ENCODE measurements at places on chromosomes 2 and 18.

- no peak for DNase-seq
Measured at GRCh38 chr2:64838817-64839216, 150.4 kb upstream of the SLC1A4 start.

GRCh38 chr2:159905926-159906714 lies 108.1 kb upstream of the CD302 start:
- DNase-seq = no peak

DNA sequence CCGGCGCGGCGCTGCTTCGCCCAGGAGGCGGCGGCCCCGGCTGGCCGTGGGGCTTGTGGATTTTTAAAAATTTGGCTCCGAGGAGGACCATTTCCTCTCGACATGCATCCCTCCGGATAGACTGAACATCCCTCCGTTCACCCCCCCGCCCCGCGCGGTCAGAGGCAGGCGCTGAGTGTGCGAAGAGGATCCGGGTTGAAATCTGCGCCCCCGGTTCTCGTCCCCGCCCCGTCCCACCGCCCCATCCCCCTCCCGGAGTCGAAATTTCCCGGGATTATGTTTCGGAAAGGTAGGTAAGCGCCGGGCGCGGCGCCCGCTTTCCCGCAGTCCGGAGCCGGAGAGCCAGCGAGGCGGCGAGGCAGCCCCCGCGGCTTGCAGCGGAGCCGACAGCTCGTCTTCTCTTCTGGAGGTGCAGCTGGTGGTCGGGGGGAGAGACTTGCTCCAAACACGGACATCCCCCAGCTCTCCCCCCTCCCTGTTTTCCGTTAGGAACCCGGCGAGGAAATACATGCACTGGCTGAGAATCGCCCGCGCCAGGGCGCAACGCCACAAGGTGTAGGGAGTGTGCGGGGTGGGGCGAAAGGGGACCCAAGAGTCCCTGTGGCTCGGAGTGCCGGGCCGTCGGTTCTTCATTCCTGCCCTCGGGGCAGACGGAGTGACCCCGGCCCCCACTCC lies at the start of gene PRKCE:
PRKCE (plus strand) TSS at position 261 of the 675 bp plus-strand sequence.
- peak; percentile 59 for DNase-seq

DNA sequence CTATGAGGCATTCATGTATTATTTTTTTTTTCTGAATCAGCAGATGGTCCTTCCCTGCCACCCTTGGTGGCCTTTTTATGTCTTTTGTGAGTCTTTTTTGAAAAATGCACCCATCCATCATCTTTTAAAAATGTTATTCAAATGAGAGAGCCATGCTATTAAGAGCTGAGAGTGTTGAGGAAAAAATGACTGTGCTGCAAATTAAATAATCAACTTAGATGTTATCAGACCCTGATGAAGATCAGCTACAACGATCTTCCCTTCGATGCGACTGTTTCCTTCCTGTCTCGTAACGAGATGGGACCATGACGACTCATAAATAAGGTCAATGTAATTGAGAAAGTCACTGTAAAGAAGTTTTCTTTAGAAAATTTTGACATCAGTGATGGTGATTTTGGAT lies 44.4 kb downstream of the TRIB2 start:
- no peak for DNase-seq

DNA sequence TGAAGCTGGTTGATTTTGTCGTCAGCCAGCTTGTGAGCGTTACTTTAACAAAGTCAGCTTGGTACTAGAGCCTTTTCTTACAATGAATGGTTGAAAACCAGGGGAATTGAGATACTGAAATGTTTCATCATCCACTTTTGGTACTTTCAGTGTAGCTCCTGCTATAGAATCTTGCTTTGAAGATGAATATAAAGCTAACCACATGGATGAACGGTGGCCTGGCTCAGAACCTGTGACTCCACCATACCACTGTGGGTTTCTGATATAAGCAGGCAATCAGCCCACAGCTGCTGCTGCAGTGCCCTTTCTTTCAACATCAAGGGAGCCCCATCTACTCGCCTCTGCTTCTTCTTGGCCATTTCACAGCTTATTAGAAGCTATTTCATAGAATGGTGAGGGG lies 53.2 kb upstream of the GPR45 start:
- no peak for DNase-seq

DNA sequence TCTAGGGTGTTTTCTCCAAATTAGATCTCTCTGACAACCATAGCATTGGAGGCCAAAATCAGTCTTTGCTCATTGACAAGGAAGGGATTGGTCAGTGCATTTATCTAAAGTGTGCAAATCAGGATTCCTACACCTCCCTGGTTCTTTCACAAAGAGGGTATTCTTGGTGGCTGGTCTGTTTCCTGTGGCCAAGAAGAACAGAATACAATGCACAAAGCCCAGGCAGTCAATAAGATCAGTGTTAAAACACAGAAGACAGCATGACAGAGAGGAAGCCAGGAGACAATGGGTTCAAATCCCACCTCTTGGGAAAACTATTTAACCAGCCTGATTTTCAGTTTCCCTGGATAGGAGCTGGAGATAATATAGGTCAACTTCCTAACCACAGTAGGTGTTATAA lies 46.1 kb upstream of the THOC1 start:
- DNase-seq = no peak

- DNase-seq = no peak
Measured at GRCh38 chr2:196248467-196249094, 77.2 kb upstream of the STK17B start.

DNA sequence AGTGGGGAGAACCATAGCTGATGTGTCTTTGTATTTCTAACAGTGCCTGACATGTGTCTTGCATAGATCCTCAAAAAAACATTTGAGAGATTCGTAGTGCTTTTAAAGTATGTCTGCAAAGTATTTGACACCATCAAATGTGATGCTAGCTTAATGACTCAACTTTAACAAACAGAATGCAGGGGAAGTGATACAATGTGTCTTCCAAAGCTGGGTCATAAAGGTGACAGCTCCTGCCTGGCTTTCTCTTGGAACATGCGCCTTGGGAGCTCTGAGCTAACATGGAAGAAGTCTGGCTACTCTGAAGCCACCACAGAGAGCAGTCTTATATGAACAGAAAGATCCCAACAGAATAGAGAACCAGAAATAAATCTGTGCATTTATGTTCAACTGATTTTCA lies 78.2 kb downstream of the C1D start:
- no peak for DNase-seq

- no peak for DNase-seq
Measured at GRCh38 chr2:116094196-116094595, 1651.8 kb downstream of the DPP10 start.

GRCh38 chr2:173664513-173664910 lies 300.7 kb downstream of the SP3 start:
- DNase-seq = no peak

GRCh38 chr2:24123922-24124580 lies 782 bp downstream of the FAM228B start:
- no peak for DNase-seq

GRCh38 chr18:78526923-78527711 lies 452.5 kb upstream of the SALL3 start:
- no peak for DNase-seq

DNA sequence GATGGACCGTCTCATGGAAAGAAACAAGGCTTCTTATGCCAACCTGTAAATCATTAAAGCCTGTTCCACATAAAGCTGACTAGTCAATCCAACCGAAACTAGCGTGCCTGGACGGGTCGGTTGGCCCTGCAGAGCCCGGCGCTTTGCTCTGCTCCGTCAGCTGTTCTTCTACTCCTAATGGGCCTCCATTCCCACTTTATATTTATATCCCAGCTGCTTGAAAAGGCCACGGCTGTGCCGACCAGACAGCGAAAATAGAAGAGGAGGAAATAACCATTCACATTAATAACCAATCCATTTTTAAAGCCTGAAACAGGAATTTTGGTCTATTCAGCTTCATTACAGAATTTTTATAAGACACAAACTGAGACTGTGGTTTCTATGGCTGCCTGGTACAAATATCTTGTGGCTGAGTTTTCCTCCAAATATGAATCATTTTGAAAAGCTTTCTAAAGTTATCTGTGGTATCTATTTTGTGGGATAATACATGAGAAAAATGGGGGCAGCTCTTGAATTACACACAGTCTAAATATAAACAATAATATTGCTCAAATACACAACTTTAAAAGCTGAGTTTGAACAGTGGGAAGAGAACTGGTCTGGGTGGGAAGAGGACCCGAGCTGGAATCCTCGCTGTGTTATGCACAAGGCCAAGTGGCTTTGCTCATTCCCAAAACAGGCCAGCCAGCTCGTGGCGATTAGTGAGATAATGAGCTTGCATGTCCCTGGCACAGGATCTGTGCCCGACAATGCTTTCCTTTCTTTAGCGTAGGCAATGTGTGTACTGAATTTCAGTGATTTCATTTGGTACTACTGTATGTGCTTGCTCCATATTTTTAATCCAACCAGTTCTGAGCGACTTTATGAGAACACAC lies 10.5 kb upstream of the FAM124B start:
- DNase-seq = no peak

GRCh38 chr2:96801005-96801785 lies 14.9 kb upstream of the CNNM3 start:
- peak; percentile 77 for DNase-seq

DNA sequence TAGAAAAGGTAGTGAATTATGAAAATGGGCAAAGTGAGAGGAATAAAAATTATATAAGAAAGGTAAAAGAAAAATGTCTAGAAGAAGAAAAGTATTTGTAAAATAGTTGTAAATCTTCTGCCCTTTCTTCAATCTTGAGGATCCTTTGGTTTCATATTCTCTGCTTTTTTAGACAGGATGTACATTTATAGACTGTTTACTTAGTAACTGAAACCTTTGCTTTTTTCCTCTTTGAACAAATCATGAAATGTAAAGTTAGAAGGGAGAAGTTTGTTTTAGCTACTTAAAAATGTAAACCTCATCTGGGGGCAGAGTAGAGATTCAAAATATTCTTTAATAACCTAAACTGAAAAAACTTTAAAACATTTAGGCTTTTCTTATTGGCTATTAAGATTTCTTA lies 150.4 kb upstream of the ITGA4 start:
- no peak for DNase-seq

DNA sequence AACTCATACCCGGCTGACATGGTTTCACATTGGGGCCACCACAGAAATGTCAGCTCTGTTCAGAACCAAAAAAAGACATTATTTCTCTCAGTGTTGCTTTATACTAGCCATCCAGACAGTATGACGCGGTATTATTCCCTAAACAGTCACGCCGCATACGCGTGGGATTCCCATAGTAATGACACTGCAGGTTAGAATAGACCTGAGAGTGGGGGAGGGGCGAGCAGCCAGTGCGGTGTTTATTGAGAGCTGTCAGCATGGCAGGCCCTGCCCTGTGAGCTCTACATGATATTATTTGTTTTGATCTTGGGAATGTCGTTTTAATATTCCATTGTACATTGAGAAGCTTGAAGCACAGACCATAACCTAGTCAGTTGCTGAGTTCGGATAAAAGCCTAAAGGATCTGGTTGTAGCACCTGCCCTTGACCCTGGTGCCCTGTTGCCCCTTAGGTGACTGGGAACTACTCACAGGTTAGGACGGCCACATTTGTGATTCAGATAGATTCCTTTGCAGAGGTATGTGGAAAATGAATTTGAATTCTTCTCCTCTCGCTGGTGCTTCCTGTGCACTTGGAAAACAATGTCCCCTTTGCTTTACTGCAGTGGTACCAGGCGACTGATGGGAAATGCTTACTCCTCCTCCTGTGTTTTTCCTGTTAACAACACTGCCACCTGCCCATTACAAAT lies 150.1 kb downstream of the ARHGAP28 start:
- DNase-seq = no peak

DNA sequence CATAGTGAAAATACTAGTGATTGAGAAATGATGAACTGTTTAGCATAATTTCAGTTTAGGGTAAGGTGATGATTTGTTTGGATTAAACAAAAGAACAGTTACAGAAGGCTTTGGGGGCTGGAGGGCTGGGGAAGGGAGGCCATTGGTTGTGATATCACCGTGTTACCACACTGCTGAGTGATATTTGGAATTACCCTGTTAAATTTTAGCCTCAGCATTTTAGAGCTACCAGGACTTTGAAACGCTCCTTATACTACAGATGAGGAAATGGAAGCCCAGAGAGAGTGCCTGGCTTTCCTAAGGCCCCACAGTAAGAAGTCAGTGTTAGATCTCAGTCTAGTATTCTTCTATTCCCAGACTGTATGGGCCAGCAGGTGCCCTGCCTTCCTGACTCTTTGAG lies 15.6 kb downstream of the ARHGEF33 start:
- no peak for DNase-seq

DNA sequence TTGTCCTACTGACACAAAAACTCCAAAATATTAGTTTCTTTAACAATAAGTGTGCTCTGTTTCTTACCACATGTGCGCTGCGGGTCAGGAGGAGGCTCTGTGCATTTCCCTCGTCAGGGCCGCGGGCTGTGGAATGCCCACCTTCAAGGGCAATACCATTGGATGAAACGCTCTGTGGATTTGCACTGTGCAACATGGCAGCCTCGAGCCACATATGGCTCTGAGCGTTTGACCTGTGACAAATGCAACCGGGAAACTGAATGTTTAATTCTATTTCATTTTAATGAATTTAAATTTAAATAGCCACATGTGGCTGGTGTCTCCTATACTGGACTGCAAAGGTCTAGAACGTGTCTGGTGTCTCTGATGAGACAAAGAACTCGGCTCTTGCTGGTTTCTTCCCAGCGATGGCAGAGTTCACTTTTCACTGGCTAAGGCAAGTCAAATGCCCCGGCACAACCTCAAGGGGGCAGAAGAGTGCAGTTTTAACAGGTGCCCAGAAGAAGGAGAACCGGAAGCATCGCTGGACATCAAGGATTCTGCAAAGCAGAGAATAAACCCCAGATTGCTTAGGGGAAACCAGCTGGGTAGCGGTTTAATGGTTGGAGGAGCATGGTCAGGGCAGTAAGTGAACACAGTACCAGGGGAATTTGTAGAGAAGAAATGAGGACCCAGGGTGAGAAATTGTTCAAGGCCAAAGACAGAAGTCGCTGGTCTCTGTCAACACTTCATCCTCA lies 37.0 kb upstream of the TMEM18 start:
- DNase-seq = peak; percentile 57

- DNase-seq = peak; percentile 89
Measured at GRCh38 chr2:27683390-27684071, 19.8 kb downstream of the SLC4A1AP start.

DNA sequence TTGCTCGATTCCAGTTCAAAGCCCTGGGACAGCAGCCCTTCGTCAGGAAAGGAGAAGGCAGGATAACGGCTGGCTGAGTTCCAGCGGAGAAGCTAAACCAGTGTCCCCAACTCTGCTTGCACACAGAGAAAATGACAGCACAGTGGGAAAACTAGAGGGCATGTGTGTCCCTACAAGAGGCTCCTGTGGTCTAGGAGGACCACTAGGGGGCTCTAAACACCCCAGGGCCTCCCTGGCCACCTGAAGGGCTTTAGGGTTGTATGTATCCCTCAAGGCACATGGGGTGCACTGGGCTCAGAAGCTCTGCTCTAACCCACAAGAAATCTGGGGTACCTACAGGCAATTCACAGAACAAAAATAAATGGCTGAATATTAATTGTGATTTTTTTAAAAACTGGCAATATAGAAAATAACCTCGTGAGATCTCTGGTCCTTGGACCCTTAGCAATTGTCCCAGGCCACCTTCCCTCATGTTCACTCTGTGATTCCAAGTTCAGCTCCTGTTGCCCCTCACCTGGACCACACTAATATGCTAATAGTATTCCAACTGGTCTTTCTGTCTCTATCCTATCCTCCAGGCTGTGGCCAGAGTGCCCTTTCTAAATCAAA lies 17.5 kb downstream of the STAT1 start:
- no peak for DNase-seq
